ENCODE measurements at places on chromosomes 5 and 9.
A peak's percentile ranks its signal among the peaks of the same experiment; 100 is the strongest.

GRCh38 chr9:125807079-125807478 is 59.9 kb downstream of the PBX3 start:
- DNase-seq, result no peak

GRCh38 chr9:124273427-124274160 is 15.8 kb downstream of the NEK6 start:
- DNase-seq, result no peak

- no peak for DNase-seq
These were observed 499.2 kb downstream of the BNC2 start for GRCh38 chr9:16371306-16371705.

DNA sequence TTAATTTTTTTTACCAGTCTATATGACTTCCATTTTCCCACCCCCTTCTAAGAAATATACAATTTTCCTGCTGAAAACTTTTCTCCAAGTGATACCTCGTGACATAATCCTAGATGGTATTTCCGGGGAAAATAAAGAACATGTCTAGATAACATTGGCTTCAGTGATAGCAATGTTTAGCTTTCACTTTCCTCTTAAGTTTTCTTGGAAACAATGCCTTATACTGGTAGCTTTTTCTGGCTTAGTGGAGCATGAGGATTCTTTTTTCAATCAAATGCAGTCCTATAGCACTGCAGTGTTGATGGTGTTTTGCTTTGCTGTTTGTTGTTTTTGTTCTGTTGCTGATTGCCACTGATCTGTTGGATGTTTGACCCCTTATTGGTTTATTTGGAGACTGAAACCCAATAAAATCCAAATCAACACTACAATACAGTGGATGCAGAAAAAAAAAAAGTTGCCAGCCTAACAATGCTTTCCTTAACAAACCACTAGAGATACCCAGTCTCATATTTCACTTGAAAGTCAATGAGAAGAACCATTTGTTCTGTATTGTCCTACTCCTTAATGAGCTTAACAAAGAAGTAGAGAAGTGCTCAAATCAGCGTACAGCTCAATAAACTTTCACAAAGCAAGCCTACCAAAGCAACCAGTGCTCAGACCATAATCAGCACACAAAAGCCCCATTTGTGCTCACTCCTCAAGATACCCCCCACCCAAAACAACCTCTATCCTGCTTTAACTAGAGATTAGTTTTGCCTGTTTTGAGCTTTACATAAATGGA is 74.2 kb upstream of the GRAMD2B start:
- DNase-seq, result no peak

- DNase-seq, result no peak
These were observed 63.6 kb upstream of the IL12B start for GRCh38 chr5:159393854-159394274.

- DNase-seq, result no peak
These were observed 40.2 kb upstream of the TYRP1 start for GRCh38 chr9:12652973-12653372.

DNA sequence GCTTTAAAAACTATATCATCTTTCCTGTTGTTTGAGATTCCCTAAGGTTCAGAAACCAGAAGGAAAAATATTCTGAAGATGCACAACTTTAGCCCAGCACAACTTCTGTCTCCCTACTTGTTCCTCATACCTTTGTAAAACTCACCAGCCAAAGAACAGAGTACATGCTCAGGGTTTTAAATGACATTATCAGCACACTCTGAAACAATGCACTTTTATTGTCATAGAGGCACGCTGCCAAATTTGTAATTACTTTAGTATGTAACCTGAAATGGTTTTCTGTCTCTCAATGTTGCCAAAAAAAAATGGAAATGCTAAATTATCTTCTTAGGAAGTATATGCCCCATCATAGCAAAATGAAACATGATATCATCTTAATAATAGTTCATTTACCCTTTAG is 383.6 kb upstream of the CDH6 start:
- DNase-seq, result no peak

- DNase-seq, result no peak
These were observed 5.1 kb downstream of the LIFR start for GRCh38 chr5:38551030-38552017.

- no peak for DNase-seq
These were observed 151.5 kb downstream of the SLC12A2 start for GRCh38 chr5:128234928-128235641.

GRCh38 chr9:135240871-135241311 is 153.4 kb downstream of the OLFM1 start:
- no peak for DNase-seq

GRCh38 chr5:61245486-61245885 is 83.2 kb upstream of the SMIM15 start:
- no peak for DNase-seq

GRCh38 chr9:77403239-77403638 is 225.9 kb downstream of the VPS13A start:
- no peak for DNase-seq

DNA sequence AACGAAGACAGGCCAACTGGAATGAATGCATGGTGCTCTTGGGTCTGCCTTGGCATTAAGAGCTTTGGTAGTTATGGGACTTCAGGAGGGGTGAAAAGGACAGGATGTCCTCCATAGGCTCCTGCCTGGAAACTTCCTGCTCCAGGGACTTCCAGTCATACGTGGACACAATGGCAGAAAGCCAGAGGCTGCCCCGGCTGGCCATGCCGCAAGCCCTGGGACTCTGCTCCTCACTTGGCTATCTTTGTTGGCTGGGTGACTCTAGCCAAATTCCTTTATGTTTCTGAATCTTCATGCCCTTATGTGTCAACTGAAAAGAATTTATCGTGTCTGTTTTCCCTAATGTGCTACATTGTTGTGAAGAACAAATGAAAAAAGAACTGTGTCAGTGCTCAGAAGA is 136.9 kb downstream of the SIL1 start:
- no peak for DNase-seq

- no peak for DNase-seq
These were observed 4.0 kb downstream of the ANKRD33B start for GRCh38 chr5:10567781-10568321.

DNA sequence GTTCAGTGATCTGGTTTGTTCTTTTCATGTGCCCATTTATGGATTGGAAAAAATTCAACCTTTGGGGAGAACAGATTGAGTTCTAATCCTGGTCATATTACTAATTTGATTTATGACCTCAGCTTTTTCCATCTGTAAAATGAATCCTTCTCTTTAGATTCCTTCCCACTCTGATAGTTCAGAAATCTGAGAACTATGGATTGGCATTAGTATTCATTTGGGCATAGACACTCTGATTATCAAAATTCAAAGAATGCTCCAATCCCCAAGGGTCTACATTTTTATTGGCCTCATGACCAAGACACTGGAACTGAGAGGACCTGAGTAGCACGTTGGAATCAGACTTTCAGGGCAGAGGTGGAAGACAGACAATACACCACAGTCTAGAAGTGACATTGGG is 405.9 kb upstream of the PAPPA start:
- no peak for DNase-seq

- DNase-seq, result peak; percentile 51
These were observed 64.8 kb upstream of the RANBP6 start for GRCh38 chr9:6080154-6080716.

DNA sequence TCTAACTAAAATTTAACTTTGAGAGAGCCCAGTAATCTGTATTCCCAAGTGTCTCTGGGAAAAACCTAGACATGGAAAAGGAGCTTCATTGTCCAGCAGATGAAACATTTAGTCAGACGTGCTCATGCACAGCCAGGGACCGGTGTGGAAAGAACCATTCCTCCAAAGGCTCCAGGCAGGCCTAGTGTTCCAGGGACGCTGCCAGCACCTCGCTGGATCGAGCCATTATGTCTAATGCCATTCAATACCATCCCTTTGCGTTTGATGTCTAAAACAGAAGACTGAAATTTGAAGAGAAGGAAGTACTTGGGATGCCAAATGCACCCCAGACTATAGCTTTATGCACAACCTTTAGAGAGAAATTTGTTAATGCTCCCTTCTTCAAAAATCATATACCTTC is 1.4 kb upstream of the CHSY3 start:
- DNase-seq, result no peak

- DNase-seq, result no peak
These were observed 208.3 kb downstream of the ENC1 start for GRCh38 chr5:74432216-74432615.

Data from stimulated activated CD4-positive, alpha-beta T cell treated with anti-CD3 and anti-CD28 coated beads, Interleukin-15, amount 100 ng/mL, for 1 hour (primary cell).